Mucosa of descending colon (tissue), 3 donors: ENCODE measurements at places on chromosomes 13 and 19.

- no peak for DNase-seq
Measured at GRCh38 chr19:11710313-11710712, 28.4 kb downstream of the ZNF823 start.

- no peak for DNase-seq
Measured at GRCh38 chr13:106449096-106449495, 86.4 kb downstream of the EFNB2 start.

GRCh38 chr19:50050406-50051227 lies 24.8 kb downstream of the ZNF473 start:
- DNase-seq, result peak; percentile 80

GRCh38 chr19:17105556-17105955 lies 30.0 kb downstream of the MYO9B start:
- DNase-seq, result no peak

DNA sequence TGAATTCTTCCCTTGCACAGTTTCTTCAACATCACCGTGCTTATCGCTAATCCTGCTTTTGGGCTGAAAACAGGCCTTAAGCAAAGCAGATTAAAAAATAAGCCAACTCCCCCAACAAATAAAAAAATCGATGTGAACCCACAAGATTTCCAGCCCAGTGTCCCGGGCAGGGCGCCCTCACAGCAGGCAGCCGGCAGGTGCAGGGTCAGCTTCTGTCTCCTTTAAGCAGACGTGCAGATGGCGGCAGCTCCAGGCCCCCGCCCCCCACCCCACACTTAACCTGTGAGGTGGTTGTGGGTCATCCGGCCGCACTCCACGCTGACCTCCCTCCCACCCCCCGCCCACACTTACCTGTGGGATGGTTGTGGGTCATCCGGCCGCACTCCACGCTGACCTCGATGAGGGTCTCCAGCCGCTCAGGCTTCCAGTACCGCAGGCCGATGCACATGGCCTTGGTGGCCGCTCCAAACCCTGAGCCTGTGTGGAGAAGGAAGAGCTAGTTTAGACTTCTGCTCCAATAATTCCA lies 19.8 kb downstream of the ADPRHL1 start:
- DNase-seq, result no peak

DNA sequence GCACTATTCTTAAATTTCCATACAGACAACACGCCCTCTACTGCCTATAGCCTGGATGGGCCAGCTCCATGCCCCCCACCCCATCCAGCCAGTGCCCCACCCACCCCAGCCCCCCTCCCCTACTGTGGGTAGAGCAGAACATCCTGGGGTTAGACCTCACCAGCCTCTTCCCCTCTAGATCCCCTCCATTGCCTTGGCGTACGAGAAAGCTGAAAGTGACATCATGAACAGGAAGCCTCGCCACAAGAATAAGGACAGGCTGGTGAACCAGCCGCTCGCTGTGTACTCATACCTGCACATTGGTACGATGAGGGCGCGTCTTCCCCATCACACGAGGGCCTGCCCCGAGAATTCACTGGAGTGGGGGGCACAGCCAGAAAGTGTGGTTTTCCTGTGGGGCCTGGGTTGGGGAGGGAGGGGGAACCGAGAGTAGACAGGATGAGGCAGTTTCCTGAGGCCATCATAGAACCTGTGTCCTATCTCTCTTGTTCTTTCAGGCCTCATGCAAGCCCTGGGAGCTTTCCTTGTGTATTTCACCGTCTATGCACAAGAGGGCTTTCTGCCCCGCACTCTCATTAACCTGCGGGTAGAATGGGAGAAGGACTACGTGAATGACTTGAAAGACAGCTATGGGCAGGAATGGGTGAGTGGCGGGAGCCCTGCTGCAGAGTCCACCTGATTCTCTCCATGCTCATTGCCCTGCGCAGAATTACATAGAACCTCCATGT lies 29.1 kb downstream of the ATP12A start:
- DNase-seq, result no peak

DNA sequence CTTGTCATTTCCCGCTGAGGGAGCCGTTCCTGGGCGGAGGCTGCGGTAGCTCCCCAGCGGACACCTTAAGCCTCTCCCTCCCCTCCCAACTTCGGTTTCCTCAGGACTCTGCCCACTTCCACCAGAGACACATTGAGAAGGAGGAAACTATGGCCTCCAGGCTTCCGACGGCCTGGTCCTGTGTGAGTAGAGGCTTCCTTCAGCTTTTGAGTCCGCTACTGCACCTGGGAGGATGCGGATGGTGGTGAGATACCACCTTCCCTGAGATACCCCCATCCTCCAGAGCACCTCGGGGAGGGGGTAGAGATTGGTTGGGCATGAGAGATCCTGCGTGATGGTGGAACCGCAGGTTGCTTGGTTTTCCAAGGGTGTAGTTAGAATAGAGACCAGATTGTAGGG lies 955 bp downstream of the ZNF274 start:
- DNase-seq, result no peak

GRCh38 chr13:32989942-32990341 lies 26.3 kb upstream of the KL start:
- no peak for DNase-seq

DNA sequence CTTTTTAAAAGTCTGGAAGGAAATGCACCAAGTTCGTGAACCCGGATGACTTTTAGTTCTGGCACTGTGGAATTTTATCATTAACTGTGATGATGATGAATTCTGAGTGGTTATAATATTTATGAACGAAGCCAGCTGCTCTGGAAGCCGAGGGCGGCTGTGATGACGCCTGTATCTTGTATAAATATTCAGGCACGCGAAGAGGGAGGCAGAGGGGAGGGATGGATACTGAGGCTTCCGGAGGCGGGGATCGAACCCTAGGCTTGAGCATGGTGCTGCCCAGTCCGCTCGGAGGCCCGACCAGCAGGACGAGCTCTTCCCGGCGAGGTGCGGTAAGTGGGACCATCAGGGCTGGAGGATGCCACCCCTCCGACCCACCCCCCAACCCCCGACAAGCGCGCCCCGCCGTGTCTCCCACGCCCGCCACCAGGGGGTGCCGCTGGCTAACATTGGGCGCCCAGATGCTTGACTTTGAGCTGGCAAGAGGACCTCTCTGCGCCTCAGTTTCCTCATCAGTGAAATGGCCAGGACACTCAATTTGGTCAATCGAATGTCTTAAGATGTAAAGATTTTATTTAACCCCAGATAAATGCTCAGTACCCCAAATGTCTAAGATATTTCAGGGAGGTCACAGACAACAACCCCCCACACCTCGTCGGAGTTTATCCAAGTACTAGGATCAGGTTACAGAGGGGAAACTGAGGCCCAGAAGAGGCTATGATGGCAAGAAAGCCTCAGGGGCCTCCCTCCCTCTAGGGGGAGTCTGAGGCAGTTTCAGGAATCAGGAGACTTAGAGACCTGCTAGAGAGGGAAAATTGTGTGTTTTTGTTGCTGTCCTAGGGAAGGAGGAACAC lies 4.5 kb upstream of the RAB3A start:
- peak; percentile 71 for DNase-seq

DNA sequence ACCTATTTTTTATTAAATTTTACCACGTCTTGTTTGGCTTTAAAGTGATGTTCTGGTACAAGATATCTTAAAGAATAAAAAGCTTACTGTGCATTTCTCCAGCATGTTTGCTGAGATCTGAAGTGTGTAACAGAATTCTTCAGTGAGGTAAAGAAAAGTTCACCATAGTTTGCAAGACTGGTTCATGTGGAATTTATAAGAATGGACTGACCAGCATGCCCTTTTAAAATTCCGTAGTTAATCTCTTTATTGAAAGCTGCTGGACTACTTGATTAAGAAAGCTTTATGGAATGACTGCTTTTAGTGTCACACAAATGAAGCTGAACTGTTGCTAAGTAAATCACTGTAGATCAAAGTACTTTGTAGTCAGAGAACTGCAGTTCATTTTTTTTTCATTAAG lies 119.2 kb downstream of the GPC6 start:
- no peak for DNase-seq

GRCh38 chr13:99374994-99375737 lies 68.0 kb upstream of the GPR183 start:
- DNase-seq, result peak; percentile 86

- DNase-seq, result no peak
Measured at GRCh38 chr13:108451121-108451520, 178.3 kb upstream of the MYO16 start.

DNA sequence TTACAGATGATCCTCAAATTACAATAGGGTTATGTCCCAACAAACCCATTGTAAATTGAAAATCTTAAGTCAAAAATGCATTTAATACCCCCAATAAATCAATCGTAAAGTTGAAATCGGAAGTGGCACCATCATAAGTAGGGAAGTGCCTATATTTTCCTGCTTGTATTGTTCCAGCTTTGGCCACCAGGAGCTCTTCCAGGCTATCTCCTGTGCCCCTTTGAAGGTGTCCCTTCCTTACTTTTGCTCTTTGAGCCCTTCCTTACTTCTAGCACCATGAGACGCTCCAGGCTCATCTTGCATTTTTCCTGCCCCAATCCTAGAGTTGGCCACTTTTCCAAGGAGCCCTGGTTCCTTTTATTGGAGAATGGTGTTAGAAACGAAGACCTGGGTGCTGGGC lies 163.0 kb upstream of the TSC22D1 start:
- no peak for DNase-seq

GRCh38 chr19:48628486-48629296 lies 8.5 kb downstream of the DBP start:
- DNase-seq, result peak; percentile 61

GRCh38 chr13:37657134-37657533 lies 58.6 kb upstream of the POSTN start:
- no peak for DNase-seq

DNA sequence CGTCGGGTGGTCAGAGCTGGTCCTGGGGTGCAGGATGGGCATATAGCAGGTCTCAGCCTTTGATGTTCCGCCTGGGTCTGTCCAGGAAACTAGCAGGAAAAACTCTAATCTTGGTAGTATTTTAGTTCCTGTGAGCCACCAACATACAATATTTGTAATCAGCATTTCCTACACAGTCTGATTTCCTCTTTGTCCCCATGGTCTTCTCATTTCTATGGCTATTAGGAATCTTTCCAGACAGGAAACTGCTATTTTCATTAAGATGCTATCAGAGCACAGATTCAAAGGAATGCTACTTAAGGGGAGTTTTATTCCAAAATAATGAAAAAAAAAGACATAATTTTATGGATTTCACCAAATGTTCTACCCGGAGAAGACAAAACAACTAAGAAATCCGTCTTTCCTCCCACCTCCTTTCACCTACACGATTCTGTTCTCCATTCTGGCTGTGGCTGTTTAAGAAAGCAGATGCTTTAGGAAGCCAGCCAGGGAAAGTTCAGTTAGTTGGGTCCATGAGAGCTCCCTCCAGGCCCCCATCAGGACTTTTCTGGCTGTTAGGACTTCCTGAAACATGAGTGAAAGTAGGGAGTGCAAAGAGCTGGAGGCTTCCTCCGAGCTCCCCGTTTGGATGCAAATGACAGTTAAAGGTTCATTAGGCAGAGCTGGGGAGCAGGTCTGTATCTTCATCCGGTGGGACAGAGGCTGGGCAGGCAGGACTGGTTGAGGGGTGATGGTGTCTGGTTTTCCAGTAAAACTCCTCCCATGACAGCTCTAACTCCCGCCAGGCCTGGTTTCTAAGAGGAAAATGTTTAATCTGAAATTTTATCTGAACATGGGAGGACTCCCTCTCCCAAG lies 36.3 kb downstream of the SHISA2 start:
- DNase-seq, result no peak

DNA sequence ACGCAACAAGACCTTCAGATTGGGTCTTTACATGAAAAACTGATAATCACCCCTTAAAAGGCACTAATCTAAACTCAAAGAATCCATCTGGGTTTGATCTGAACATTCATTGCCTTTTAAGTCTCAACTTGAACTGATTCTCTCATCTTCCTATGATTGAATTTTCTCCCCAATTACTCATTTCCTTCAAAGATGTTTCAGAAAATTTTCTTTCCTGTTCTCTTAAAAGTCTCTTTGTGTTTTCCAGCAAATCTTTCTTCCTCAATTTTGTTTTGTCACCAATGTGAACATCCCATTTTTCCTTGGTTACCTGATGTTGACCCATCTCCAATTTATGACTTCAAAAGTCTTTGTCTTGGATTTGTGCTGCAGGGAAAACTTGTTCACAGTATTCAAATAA lies 234.3 kb downstream of the DACH1 start:
- no peak for DNase-seq
